ENCODE measurements at places on chromosomes 11 and 22.

- DNase-seq, result no peak
These were observed 135.7 kb downstream of the EHF start for GRCh38 chr11:34756591-34756990.

- no peak for DNase-seq
These were observed 1.6 kb upstream of the ELFN2 start for GRCh38 chr22:37428649-37429586.

DNA sequence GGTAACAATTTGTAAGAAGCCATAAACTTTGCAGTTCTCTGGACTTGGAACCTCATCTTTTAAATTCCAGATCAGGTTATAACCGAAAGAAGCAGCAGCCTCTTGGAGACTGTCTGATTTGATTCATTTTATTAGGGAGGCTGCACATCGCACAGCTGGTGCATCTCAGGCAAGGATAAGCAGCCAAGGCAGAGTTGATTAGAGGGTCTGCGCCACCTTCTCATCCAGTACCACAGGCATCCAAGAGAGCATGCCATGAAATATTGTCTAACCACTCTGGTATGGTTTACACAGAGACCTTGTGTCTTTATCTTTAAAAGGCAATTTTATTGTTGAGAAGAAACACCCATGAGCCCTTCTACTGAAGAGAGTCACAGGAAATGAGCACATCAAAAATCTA, 16.2 kb upstream of the CWF19L2 start:
- DNase-seq, result no peak

DNA sequence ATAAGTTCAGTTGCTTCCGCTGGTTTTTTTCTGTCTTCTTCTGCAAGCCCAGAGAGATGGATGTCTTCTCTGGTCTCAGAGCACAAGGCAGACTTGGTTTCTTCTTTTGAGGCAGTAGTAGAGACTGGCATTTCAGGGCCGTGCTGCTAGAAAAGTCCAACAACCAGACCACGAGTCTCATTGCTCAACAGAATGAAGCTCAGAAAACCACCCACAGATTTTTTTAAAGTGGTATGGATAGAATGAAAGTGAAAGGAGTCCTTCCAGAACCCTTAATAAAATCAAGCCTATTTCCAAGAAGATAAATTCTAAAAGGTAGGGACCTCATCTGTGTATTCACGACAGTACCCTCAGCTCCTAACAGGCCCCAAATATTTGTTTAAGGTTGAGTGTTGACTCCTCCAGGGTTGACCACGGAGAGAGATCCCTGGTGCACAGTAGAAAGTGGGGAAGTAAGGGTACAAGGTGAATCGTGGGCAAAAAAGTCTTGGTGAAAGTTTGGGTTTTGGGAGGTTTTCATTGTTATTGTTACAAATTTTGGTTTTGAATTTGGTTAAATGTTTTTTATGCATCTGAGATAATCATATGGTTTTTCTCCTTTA, 43.6 kb upstream of the DDX6 start:
- DNase-seq, result no peak

DNA sequence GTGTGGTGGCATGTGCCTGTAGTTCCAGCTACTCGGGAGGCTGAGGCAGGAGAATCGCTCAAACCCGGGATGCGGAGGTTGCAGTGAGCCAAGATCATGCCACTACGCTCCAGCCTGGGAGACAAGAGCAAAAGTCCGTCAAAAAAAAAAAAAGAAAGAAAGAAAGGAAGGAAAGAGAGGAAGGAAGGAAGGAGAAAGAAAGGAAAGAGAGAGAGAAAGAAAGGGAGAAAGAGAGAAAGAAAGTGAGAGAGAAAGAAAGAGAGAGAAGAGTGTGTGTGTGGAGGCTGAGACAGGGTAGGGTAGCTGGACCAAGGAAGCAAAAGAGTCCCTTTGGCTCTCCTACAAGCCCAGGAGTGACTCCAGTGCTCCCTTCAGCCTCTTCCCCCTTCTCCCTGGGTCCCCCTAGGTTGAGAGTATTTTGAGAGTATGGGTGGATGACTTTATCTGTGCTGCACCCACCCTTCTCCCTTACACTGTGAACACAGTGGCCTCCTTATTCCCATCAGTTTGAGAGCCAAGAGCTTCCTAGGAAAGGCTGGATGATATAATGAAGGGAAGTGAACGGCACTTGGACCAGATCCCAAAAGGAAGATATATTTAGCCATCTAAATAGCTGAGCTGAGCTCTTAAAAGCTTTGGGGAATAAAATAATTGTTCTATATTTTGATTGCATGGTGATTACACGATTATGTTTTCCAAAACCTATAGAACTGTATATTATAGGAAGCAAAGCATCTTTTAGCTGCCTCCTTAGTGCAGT, 9.5 kb upstream of the DENND5A start:
- no peak for DNase-seq

DNA sequence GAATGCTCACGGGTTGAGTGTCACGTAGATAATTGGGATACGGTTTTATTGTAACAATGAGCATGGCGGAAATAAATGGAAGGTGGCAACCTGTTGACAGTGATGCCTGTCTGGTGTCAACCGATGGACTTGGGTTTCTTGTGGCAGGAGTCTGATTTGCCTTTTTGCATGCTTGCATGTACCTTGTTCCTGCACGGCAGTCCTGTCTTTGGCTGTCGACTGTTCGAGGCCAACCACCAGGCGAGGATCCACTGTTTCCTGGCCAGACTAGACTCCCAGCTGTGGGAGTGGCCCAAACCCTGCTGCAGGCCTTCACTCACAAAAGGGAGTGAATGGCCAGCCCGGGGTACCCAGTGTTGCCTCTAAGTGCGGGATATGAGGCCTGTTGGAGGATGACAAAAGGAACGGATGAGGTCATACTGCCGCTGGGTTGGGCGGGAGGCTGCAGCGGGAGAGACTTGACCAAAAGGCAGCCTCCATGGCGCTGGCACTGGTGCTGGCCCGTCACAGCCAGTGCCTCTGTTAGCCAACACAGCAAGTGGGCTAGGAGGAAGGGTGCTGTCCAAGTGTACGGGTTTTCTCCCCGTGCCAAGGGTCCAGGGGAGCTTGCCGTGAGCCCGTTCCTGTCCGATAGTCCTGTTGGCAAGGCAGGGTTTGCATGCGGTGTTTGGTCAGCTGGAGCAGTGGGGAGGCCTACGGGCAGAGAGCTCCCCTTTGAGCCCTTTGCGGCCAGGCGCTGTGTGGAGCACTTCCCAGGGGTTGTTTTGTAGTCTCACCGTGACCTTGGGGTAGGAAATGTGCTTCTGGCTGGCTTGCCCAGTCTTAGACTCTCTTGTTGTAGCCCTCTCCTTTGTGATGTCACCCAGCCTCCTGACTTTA, 974 bp downstream of the DGCR8 start:
- DNase-seq, result no peak

DNA sequence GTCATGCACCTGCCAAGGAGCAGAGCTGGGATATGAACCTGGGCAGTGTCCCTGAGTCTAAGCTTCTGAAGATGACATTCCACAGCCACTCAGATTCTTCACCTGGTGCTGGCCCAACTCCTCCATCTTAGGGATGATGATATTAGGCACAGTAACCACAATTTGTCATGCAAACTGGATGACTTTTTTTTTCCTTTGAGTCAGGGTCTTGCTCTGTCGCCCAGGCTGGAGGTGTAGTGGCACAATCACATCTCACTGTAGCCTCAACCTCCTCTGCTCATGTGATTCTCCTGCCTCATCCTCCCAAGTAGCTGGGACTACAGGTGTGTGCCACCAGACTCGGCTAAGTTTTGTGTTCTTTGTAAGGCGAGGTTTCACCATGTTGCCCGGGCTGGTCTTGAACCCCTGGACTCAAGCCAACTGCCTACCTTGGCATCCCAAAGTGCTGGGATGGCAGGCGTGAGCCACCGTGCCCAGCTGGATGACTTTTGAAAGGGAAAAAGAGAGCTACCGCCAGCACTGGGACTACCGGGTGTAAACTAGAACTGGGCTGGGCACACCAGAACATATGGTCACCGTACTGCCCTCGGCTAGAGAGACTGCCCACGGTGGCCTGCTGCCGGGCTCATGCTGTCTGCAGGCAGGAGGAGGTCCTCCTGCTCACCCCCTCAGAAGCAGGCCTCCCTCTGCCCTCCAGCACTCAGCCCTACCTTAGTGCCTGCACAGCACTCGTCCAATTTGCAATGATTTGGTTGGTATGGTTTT, 77.7 kb downstream of the NAT10 start:
- no peak for DNase-seq

DNA sequence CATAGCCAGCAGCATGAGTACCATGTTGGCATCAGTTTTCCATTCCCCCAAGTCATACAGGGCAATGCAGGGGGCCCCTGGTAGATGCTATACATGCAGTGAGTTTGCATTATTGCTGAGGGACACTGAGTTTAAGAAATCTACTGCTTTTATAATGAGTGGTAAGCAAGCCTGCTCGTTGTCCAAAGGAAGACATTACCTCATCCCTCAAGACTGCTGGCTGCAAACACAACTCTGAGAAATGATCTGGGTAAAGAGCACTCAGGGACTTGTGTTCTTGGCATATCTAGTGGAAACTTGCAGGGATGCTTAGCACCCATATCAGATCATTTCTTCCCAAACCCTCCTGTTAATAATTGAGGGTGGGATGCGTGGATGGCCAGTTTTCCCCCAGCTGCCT, 77.9 kb downstream of the CWC15 start:
- no peak for DNase-seq

DNA sequence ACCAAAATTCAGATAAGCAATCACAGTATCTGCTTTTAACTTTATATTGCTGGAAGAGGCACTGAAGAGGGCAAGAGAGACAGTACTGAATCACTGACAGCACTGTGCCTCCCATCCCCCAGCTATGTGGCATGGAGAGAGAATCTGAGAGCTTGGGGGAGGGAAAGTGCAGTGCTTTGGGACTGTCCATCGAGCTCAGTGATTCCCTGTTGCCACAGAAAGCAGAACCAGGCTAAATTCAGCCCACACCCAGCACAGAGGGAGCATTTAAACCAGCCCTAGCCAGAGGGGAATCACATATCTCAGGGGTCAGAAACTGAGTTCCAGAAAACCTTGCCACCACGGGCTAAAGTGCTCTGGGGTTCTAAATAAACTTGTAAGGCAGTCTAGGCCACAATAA, 44.3 kb downstream of the KCNQ1 start:
- DNase-seq, result no peak

DNA sequence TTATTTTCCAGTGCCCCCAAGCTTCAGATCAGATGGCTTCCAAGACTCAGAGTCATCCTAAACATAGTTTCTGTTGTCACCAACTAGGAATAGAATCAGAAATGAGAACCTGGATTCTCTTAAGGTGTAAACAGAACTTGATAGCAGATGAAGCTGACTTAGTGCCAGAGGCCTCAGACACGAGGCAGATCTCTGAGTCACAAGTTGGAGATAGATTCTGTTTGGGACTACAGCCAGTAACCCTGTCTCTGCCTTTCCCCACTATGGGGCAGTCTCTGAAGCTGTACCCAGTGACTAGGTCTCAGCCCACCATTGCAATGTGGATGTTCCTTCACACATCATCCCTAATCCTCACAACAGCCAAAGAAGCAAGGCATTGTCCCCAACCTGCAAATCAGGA, 25.4 kb downstream of the NEU3 start:
- no peak for DNase-seq

DNA sequence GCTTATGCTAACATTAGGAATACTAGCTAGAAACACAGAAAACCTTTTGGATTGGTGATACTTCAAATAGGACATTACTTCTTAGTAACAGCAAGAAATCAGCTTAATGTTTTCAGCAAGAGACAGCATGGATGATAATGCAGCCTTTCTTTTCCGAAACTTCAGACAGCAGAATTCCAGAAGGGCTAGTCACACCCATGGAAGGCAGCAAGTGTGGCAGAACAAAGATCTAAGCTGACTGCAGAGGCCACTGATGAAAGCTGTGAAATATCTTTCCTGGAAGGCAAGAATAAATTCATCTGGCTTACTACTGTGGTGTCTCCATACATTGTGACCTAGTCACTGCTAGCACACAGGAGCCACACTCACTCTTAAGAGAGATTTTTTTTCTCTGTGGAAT, 100.3 kb downstream of the CCDC83 start:
- DNase-seq, result no peak

- no peak for DNase-seq
These were observed 20.7 kb downstream of the ZBTB16 start for GRCh38 chr11:114080219-114080618.

GRCh38 chr11:126313826-126314225, 10.0 kb downstream of the DCPS start:
- no peak for DNase-seq

DNA sequence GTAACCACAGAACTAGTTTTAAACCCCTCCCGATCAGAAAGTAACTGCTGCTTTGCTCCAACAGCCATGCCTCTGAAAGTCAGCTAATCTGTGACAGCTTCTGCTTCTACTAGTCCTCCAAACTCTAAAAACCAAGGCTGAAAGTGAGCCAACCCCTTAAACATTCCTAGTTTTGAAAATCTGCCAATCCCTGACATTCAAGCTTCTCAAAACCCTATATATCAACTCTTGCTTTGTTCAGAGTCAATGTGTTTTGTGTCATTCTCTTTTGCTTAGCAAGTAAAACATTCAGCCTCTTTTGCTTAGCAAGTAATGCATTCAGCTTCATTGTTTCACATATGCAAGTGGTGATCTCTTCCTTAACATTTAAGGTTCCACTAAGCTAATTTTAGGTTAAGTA, 56.9 kb downstream of the ATG16L2 start:
- no peak for DNase-seq

GRCh38 chr11:74480688-74481417, 12.7 kb downstream of the LIPT2 start:
- DNase-seq, result no peak

DNA sequence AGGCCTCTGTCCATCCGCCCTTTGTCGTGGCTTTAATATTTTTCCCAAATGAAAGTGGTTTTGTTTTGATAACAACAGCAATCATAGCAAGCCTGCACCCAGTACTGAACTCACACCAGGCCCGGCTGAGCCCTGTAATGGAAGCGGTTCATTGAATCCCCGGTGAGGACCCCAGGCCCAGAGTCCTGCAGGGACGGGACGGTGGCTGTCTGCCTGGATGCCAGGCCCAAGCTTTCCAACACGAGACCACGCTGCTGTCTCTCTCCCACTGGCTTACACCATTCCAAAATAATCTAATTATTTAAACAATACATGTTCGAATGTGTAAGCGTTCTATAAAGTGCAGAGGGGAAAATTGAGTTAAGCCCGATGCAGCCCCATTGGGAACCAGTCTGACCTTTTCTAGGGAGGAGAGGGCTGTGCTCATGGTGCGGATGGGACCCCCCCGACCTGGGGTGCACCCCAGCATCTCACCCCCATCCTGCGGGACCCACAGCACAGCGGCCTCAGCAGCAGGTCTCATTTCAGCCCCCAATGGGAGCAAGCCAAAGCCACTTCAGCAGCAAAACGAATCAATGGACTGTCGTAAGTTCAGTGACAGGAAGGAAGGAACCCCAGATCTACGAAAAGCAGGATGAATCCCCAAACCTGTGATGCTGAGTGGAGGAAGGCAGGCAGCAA, 1046.9 kb downstream of the BRD1 start:
- DNase-seq, result no peak

DNA sequence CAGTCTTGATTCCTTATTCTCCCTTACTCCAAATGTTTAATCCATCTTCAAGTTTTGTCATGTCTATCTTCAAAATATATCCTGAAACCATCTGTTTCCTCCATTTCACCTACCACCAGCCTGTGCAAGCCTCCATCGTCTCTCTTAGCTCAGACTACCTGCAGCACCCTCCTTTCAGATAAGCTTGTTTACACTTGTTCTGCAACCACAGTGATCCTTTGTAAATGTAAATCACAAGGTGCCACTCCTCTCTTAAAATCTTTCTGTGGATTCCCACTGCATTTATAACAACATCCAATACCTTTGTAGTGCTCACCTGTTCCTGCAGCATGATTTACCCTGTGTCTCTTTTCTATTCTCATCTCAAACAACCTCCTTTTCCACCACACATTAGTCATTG, 31.8 kb upstream of the GPR83 start:
- DNase-seq, result no peak

GRCh38 chr11:34351687-34352469, 5.9 kb downstream of the ABTB2 start:
- no peak for DNase-seq

- no peak for DNase-seq
These were observed 6.9 kb downstream of the GP1BB start for GRCh38 chr22:19730198-19730597.

Data from stimulated activated CD8-positive, alpha-beta memory T cell treated with anti-CD3 and anti-CD28 coated beads, Interleukin-15, amount 100 ng/mL, for 24 hours (primary cell).